Type B pancreatic cell (in vitro differentiated cells): ENCODE measurements at places on chromosomes 12 and 14. TPM values are rescaled to one million over a fixed set of nuclear protein-coding genes. Genes with fewer than 3 reads are reported as not detected.

The STXBP6 gene
- total RNA-seq = 17.0 and 51.2 TPM in 2 replicates

DNA sequence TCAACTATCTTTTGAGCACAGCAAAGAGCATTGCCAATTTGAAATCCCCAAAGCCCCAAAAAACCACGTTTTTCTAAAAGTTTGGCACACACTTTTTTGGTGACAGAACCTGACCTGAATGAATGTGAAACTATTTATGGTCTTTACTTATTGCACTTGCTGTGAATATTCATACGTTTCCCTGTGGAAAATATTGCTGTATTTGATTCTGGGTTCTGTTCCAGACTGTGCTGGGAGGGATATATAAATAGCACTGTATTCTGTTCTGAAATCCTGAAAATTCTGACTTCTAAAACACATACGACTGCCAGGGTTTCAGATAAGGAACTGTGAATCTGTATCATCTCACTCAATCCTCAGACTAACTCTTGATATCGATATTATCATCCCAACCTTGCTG lies 35.1 kb downstream of the NR1H4 start:
- no peaks in the 10 kb centered on the region for H3K36me3 ChIP-seq
- no peak overlapping the region for H3K27ac ChIP-seq
- H3K4me1 ChIP-seq = no peaks in the 10 kb centered on the region
- H3K4me3 ChIP-seq = no peak overlapping the region

- DNase-seq = no peak
- H3K27ac ChIP-seq = no peak overlapping the region
- H3K36me3 ChIP-seq = no peaks in the 10 kb centered on the region
- no peaks in the 10 kb centered on the region for H3K27me3 ChIP-seq
- no peak overlapping the region for H3K4me3 ChIP-seq
- H3K4me1 ChIP-seq = peaks cover 21% of the 10 kb centered on the region
Measured at GRCh38 chr12:115257791-115258190, 573.8 kb upstream of the TBX3 start.

The PLBD1 gene
- 21.1 and 30.5 TPM in 2 replicates for total RNA-seq

The SLC4A8 gene
- total RNA-seq = 14.0 and 18.5 TPM in 2 replicates

The IL23A gene
- 0.48 and 1.3 TPM in 2 replicates for total RNA-seq

GRCh38 chr12:48956279-48957140 lies 777 bp downstream of the ARF3 start:
- H3K36me3 ChIP-seq = peaks cover 17% of the 10 kb centered on the region
- H3K4me3 ChIP-seq = peak overlapping the region; percentile 99
- DNase-seq = peak; percentile 79
- H3K27me3 ChIP-seq = peaks cover 10% of the 10 kb centered on the region
- peaks cover 24% of the 10 kb centered on the region for H3K4me1 ChIP-seq
- peak overlapping the region; percentile 94 for H3K27ac ChIP-seq

DNA sequence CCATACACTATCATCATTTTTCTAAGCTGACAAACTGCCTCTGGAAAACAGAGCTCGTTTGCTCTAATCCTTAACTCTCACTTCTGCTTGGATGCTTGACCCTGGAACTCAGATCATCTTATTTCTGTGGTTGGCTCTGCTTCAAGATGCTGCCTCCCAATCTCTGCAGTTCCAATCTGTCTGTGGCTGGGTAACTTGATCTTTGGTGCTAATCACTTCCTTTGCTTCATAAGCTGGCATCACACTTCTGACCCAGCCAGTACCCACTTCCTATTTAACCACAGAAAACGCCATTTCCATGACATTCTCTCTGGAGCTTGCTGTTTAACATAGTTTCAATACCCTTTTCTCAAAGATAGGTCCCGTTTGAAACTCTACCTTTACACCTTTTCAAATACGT lies 254.2 kb downstream of the ACSS3 start:
- no peaks in the 10 kb centered on the region for H3K4me1 ChIP-seq
- H3K4me3 ChIP-seq = no peak overlapping the region
- H3K27me3 ChIP-seq = no peaks in the 10 kb centered on the region
- H3K27ac ChIP-seq = no peak overlapping the region
- no peaks in the 10 kb centered on the region for H3K36me3 ChIP-seq
- DNase-seq = no peak

The WBP11 gene
- total RNA-seq = 86.3 and 134 TPM in 2 replicates

- H3K27ac ChIP-seq = no peak overlapping the region
- no peak for DNase-seq
Measured at GRCh38 chr12:89185181-89185580, 167.1 kb downstream of the DUSP6 start.

The FBLN5 gene
- 1.9 and 14.1 TPM in 2 replicates for total RNA-seq

The GDF11 gene
- 11.8 and 40.1 TPM in 2 replicates for total RNA-seq

The TAS2R30 gene
- total RNA-seq = 1.3 and 2.3 TPM in 2 replicates

- H3K36me3 ChIP-seq = no peaks in the 10 kb centered on the region
- DNase-seq = no peak
- H3K27me3 ChIP-seq = peaks cover 17% of the 10 kb centered on the region
- peak overlapping the region; percentile 34 for H3K27ac ChIP-seq
- H3K4me3 ChIP-seq = no peak overlapping the region
Measured at GRCh38 chr12:52053536-52054209, 2.4 kb downstream of the NR4A1 start.

GRCh38 chr12:4068981-4069669 lies 195.9 kb upstream of the PARP11 start:
- no peak for DNase-seq
- H3K36me3 ChIP-seq = peaks cover 7% of the 10 kb centered on the region

DNA sequence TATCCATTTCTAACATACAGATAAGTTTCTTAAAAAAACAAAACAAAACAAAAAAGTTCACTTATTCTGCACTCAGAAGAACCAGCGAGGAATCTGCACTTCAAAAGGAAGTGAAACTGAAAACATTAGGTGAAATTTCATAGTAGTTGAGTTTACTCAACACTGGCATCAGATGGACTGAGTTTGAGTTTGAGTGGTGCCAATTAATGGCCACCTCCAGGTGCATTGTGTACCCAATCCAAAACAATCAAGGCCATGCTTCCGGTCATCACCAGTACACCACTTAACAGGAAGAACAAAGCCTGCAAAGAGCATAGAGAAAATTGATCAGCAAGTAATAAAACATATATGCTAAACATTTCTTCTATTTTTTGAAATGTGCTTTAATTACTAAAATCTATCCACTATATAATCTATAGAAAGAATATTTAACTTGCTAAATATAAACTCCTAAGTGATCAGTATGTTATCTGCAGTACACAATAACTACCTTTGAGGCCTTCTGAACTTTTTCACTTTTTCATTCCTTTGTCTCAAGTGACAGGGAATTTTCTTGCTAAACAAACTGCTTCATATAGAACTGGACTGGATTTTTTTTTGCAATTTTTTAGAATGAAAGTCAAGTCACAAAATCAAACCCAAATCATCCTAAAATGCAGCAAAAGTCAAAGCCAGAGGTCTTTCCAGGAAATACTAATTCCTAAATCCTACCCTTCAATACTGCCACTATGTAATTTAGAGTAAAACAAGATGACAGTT lies 11.5 kb downstream of the SLC38A2 start:
- no peak overlapping the region for H3K27ac ChIP-seq
- H3K4me3 ChIP-seq = no peak overlapping the region
- DNase-seq = no peak
- peaks cover 5% of the 10 kb centered on the region for H3K4me1 ChIP-seq
- H3K27me3 ChIP-seq = no peaks in the 10 kb centered on the region

The RBP5 gene
- 1.0 and 1.2 TPM in 2 replicates for total RNA-seq

DNA sequence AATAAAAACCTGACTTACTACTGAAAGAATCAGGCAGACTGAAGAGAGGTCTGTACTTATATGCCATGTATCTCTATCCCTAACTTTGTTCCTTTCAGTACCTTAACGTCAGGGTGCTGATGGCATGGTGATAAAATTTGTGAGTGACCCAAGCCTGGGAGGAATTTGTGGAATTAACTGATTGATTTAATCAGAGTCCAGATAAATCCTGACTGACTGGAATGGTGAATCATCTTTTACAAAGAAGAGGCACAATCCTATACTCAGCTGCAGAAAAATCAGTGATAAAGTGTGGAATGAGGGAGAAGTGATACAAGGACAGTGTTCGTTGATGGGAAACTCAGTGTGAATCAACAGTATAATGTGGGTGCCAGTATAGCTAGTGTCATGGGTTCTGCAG lies 3.7 kb downstream of the TDG start:
- no peak overlapping the region for H3K27ac ChIP-seq
- H3K4me1 ChIP-seq = peaks cover 20% of the 10 kb centered on the region
- no peak overlapping the region for H3K4me3 ChIP-seq
- peaks cover 27% of the 10 kb centered on the region for H3K36me3 ChIP-seq
- no peak for DNase-seq
- H3K27me3 ChIP-seq = no peaks in the 10 kb centered on the region

DNA sequence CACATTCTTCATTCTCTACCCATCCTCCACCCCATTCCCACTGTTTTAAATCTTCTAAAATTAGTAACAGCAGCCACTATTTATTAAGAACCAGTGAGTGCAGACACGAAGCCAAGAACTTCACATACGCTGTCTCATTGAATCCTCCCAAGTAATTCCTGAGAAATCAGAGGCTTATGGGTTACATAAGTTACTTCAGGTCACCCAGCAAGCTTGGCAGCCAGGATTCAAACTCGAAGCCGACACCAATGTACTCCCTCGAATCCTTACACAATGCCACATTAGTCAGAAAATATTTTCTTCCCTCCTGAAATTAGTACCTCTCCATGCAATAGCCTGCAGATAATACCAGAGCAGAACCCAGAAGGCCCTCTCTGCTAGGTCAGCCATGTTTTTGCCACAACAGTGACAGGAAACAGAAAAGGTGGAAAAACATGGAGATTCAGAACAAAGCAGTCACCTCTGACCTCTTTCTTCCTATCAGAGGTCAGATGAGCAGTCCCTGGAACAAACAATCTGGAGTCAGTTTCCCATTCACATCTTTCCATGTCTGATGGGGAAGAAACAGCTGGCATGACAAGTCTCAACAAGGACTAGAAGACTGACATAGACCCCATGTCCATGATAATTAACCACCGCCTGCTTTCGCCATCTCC lies 16.4 kb downstream of the NID2 start:
- H3K4me3 ChIP-seq = no peak overlapping the region
- DNase-seq = no peak
- peaks cover 4% of the 10 kb centered on the region for H3K36me3 ChIP-seq
- peaks cover 5% of the 10 kb centered on the region for H3K27me3 ChIP-seq
- H3K4me1 ChIP-seq = peaks cover 26% of the 10 kb centered on the region

- peaks cover 8% of the 10 kb centered on the region for H3K36me3 ChIP-seq
- H3K27me3 ChIP-seq = no peaks in the 10 kb centered on the region
- no peak for DNase-seq
- H3K4me3 ChIP-seq = no peak overlapping the region
- H3K4me1 ChIP-seq = peaks cover 9% of the 10 kb centered on the region
Measured at GRCh38 chr14:32808644-32809043, 130.0 kb upstream of the NPAS3 start.

GRCh38 chr12:14892726-14893505 lies 7.3 kb upstream of the MGP start:
- H3K4me1 ChIP-seq = peaks cover 12% of the 10 kb centered on the region
- H3K36me3 ChIP-seq = no peaks in the 10 kb centered on the region
- H3K4me3 ChIP-seq = peak overlapping the region; percentile 28

GRCh38 chr12:77947746-77948145 lies 117.1 kb downstream of the NAV3 start:
- peaks cover 4% of the 10 kb centered on the region for H3K36me3 ChIP-seq
- H3K27ac ChIP-seq = no peak overlapping the region
- H3K4me3 ChIP-seq = no peak overlapping the region
- H3K27me3 ChIP-seq = no peaks in the 10 kb centered on the region

The LIN7A gene
- 22.1 and 32.7 TPM in 2 replicates for total RNA-seq

GRCh38 chr14:53273671-53274072 lies 120.5 kb upstream of the DDHD1 start:
- H3K27ac ChIP-seq = no peak overlapping the region
- H3K27me3 ChIP-seq = no peaks in the 10 kb centered on the region
- no peaks in the 10 kb centered on the region for H3K36me3 ChIP-seq
- H3K4me1 ChIP-seq = no peaks in the 10 kb centered on the region
- DNase-seq = no peak

GRCh38 chr12:6280053-6280469 lies 30.4 kb upstream of the PLEKHG6 start:
- peak overlapping the region; percentile 62 for H3K4me3 ChIP-seq
- peak overlapping the region; percentile 94 for H3K27ac ChIP-seq
- no peak for DNase-seq
- H3K4me1 ChIP-seq = peaks cover 12% of the 10 kb centered on the region
- no peaks in the 10 kb centered on the region for H3K36me3 ChIP-seq

DNA sequence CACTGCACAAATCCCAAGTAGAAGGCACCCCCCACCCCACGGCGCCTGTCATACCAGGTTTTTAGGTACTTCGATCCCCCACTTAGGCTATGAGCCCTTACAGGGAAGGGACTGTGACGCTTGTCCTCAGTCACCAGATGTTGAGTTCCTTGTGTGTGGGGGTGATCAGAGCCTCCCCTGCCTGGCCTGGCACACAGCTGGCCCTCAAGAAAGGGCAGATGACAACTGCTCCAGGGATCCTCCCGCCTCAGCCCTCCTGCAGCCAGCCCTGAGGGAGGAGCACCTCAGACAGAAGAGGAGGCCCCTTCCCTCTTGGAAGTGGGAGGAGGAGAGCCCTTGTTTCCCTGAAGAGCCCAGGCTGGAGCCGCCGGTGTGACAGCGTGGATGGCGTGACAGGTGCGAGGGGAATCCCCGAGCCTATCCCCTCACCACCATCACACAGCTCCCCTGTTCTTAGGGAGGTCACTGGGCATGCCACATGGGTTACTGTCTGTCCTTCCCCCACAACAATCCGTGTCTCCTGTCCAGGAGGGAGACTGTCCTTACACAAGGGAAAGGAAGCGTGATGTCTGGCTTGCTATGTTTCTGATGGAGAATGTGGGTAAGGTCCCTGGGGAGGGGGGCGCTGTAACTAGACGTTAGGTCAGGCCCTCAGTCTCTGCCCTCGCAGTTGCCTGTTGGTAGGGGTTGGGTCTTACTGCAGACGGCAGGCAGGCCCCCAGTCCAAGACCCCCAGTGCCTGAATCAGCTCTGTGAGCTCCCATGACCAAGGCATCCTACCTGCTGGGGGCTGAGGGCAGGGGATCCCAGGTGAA lies 31.4 kb downstream of the P2RX4 start:
- no peak for DNase-seq
- no peaks in the 10 kb centered on the region for H3K27me3 ChIP-seq
- H3K27ac ChIP-seq = no peak overlapping the region
- no peak overlapping the region for H3K4me3 ChIP-seq
- H3K4me1 ChIP-seq = peaks cover 8% of the 10 kb centered on the region
